ENCODE measurements at places on chromosomes 16 and 17.
A peak's percentile ranks its signal among the peaks of the same experiment; 100 is the strongest.

- no peaks in the 10 kb centered on the region for H3K27me3 ChIP-seq
- H3K4me3 ChIP-seq: peak overlapping the region; percentile 93
- peaks cover 30% of the 10 kb centered on the region for H3K36me3 ChIP-seq
These were observed 5.0 kb upstream of the TLCD2 start for GRCh38 chr17:1714980-1715802.

DNA sequence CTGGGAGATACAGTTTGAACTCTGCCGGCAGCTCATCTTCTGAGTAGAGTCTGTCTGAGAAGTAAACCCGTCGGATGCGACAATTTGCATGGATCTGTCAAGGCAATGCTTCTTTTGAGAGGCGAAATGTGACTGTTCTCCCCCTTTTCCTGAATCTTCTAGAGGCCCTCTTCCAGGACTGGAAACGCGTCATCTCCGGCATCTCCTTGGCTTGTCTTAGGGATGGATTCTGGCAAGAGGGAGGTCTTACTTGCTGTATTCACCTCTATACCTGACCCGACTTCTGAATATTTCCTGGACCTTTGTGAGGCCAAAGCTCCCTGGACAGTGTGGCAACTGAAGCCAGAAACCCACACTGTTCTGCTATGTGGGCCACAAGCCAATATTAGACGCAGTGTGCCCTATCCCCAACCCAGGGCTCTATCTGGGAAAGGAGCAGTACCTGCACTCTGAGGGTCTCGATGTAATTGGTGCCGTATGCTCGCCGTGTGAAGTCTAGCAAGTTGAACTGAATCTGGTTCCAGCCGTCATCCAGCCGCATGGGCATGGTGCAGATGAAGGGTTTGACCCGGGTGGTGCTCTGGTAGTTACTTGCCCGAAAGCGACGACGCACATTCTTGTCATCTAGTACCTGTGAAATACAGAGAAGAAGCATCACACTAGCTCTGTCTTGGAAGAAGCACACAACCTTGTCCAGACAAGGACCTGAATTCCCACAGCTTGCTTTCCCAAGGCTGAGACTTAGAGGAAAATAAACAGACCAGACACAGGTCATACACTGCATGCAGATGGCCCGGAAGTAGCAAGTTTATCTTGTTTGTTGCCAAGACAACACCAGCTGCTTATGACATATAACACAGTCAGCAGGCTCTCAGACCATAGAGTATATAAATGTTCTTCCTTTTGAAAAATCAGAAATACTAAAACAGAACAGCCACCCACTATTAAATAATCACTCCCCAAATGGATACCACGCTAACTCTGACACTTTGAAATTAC, 14.1 kb downstream of the CFAP20 start:
- H3K4me3 ChIP-seq: no peak overlapping the region
- H3K4me1 ChIP-seq: peaks cover 17% of the 10 kb centered on the region
- no peaks in the 10 kb centered on the region for H3K27me3 ChIP-seq
- DNase-seq: peak; percentile 48
- no peak overlapping the region for H3K27ac ChIP-seq
- H3K36me3 ChIP-seq: peaks cover 36% of the 10 kb centered on the region

DNA sequence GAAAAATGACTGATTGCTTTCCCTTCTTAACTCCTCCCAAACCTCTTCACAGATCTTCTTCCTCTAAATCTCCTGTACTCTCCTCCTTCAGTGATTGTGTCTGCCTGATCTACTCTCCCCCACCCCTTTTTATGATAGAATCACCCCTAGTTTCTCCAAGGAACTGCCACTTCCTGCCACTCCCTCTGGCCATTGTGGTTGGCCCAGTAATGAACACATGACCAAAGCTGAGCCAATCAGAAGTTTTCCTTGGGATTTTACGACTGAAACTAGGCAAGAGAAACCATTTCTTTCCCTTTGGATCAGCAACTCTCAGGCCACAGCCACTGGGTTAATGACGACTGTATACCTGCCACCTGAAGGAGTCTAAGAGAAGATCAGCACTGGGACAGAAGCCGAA, 15.9 kb downstream of the IRX3 start:
- no peaks in the 10 kb centered on the region for H3K27me3 ChIP-seq
- H3K4me3 ChIP-seq: no peak overlapping the region

- DNase-seq: no peak
- no peak overlapping the region for H3K4me3 ChIP-seq
- H3K36me3 ChIP-seq: no peaks in the 10 kb centered on the region
- H3K4me1 ChIP-seq: no peaks in the 10 kb centered on the region
These were observed 217.3 kb upstream of the ERCC4 start for GRCh38 chr16:13702614-13703013.

GRCh38 chr17:3910420-3911270, 5.6 kb downstream of the P2RX1 start:
- no peak for DNase-seq
- H3K4me1 ChIP-seq: no peaks in the 10 kb centered on the region
- no peaks in the 10 kb centered on the region for H3K36me3 ChIP-seq
- no peaks in the 10 kb centered on the region for H3K27me3 ChIP-seq
- H3K4me3 ChIP-seq: no peak overlapping the region
- H3K27ac ChIP-seq: no peak overlapping the region

DNA sequence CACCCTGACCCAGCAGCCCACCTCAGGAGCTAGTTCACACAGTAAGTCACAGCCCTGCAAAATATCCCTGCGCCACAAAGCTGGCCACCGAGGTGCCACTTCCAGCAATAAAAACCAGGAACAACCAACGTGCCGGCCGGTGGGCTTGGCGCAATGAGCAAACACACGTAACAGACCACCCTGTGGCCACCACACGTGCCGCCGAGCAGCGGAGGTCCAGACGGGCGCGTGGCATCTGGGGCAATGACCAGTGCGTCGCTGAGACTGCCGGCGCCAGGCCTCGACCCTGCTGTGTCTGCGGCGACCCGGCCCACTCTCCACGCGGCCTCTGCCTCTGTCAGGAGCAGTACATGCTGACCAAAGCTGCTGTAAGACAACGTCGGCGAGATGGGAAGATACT, 31.5 kb downstream of the LMF1 start:
- H3K36me3 ChIP-seq: no peaks in the 10 kb centered on the region
- peak; percentile 27 for DNase-seq
- no peak overlapping the region for H3K4me3 ChIP-seq
- no peak overlapping the region for H3K27ac ChIP-seq

GRCh38 chr17:15145621-15146020, 119.5 kb downstream of the PMP22 start:
- H3K36me3 ChIP-seq: no peaks in the 10 kb centered on the region
- no peak overlapping the region for H3K27ac ChIP-seq
- H3K4me1 ChIP-seq: no peaks in the 10 kb centered on the region
- H3K27me3 ChIP-seq: no peaks in the 10 kb centered on the region

DNA sequence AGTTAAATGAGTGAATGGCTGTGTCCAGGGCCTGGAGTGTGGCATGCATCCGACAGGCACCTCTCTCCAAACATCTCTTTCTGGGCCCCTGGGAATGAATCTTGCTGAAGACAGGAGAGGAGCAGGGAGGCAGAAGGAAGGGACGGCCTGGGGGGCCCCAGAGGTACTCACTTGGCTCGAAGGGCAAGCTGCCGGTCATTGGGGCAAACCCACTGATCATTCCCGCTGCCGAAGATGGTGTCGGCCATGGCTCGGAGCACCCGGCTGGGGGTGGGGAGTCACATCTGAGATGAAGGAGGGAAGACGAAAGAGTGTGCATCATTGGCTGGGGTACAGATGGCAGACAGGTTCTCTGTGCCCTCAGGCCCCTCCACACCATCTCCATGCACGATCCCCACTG, 25.3 kb downstream of the RPH3AL start:
- H3K27me3 ChIP-seq: no peaks in the 10 kb centered on the region
- H3K4me1 ChIP-seq: no peaks in the 10 kb centered on the region
- H3K27ac ChIP-seq: no peak overlapping the region
- H3K4me3 ChIP-seq: no peak overlapping the region
- DNase-seq: peak; percentile 64
- H3K36me3 ChIP-seq: no peaks in the 10 kb centered on the region

- no peak overlapping the region for H3K27ac ChIP-seq
- H3K27me3 ChIP-seq: peaks cover 20% of the 10 kb centered on the region
- no peak overlapping the region for H3K4me3 ChIP-seq
- H3K36me3 ChIP-seq: no peaks in the 10 kb centered on the region
These were observed 12.0 kb downstream of the CA4 start for GRCh38 chr17:60161598-60162330.

DNA sequence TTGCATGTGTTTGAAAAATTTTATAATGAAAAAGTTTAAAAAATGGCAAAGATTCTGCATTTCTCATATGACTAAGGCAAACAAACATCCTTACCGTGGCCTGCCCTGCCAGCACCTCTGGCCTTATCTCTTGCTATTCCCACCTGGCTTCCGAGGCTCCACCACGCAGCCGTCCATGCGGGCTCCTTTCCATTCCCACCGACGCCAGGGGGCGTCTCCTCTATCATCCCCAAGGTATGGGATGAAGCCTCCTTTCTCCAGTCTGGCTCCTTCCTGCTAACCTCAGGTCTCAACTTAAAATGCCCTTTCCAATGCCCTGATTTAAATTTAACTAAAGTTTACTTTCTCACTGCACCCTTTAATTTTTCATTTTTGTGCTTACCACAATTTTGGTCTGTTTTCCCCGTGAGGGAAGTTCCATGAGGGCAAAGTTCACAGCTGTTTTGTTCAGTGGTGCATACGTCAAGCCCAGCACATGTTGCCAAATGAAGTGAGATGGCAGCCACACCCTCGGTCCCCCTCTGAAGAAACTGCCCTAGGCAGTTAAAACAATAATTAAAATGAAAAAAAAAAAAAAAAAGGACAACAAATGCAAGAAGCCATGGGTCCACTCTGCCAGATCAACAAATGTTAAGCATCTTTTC, 13.3 kb upstream of the SDK2 start:
- no peak overlapping the region for H3K4me3 ChIP-seq
- H3K27me3 ChIP-seq: no peaks in the 10 kb centered on the region
- DNase-seq: no peak

DNA sequence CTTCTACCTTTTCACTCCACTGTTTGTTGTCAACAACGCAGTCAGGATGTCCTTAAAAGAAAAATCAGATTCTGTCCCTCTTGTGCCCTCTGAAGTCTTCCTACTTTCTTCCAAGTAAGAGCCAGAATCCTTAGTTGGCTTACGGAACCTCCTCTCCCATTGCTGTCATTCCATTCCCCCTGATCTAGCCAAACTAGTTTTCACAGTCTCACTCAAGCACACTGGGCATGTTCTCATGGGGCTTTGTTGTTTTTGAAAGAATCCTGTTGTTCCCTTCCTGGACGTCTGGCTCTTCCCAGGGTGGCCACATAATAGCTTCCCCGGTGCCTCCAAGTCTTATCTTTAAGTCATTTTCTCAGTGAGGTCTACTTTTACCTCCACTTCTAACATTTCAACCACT, 158.6 kb upstream of the ELAC2 start:
- H3K27ac ChIP-seq: no peak overlapping the region
- H3K36me3 ChIP-seq: no peaks in the 10 kb centered on the region
- no peak for DNase-seq
- no peaks in the 10 kb centered on the region for H3K4me1 ChIP-seq
- no peak overlapping the region for H3K4me3 ChIP-seq
- no peaks in the 10 kb centered on the region for H3K27me3 ChIP-seq

- no peak for DNase-seq
- H3K27me3 ChIP-seq: peaks cover 11% of the 10 kb centered on the region
- no peaks in the 10 kb centered on the region for H3K36me3 ChIP-seq
- no peak overlapping the region for H3K4me3 ChIP-seq
- H3K27ac ChIP-seq: no peak overlapping the region
These were observed 78.6 kb upstream of the ZFHX3 start for GRCh38 chr16:73126525-73126853.

DNA sequence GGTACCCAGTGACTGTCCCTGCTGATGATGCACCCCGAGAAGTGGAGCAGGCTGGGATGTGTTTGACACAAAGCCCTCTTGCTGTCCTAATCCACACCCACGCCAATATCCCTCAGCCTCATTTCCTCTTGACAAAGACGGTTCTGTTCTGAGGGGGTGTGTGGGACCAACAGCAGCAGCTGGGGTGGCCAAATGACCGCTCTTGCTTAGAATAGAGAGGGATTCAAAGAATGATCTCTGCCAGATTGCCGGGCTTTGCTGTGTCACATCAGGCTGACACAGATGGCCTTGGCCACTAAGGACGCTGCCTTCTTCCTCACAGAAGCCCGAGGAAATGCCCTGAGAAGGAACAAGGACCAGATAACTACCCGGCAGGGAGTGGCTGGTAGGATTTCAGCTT, 250.7 kb downstream of the NTN1 start:
- H3K36me3 ChIP-seq: no peaks in the 10 kb centered on the region
- H3K4me1 ChIP-seq: no peaks in the 10 kb centered on the region
- no peak for DNase-seq
- no peak overlapping the region for H3K27ac ChIP-seq

GRCh38 chr16:15053904-15054303, 2.0 kb downstream of the NTAN1 start:
- peaks cover 3% of the 10 kb centered on the region for H3K36me3 ChIP-seq
- H3K27ac ChIP-seq: no peak overlapping the region

DNA sequence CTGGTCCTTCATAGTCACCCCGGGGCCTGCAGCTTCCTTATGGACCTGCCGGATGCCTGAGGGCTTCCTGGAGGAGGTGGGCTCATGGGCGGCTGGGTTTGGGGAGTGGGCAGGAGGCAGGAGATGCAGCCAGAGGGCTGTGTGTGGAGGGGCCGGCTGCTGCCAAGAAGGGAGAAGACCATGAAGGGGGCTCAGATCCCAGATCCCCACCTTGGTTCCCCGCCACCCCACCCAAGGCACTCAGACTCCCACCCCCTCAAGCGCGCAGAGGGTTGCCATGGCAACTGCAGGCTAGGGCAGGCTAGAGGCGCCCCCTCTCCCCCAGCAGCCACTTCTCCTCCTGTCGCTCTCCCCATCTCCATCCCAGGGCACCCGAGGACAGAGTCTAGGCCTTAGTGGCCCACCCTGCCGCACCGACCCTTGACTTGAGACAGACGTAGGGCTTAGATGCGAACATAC, 104.5 kb downstream of the CRLF3 start:
- no peak overlapping the region for H3K27ac ChIP-seq

GRCh38 chr16:55370762-55371482, 46.9 kb downstream of the IRX6 start:
- peak overlapping the region; percentile 12 for H3K4me3 ChIP-seq
- H3K4me1 ChIP-seq: peaks cover 12% of the 10 kb centered on the region
- H3K27ac ChIP-seq: no peak overlapping the region
- no peaks in the 10 kb centered on the region for H3K36me3 ChIP-seq
- peak; percentile 88 for DNase-seq

DNA sequence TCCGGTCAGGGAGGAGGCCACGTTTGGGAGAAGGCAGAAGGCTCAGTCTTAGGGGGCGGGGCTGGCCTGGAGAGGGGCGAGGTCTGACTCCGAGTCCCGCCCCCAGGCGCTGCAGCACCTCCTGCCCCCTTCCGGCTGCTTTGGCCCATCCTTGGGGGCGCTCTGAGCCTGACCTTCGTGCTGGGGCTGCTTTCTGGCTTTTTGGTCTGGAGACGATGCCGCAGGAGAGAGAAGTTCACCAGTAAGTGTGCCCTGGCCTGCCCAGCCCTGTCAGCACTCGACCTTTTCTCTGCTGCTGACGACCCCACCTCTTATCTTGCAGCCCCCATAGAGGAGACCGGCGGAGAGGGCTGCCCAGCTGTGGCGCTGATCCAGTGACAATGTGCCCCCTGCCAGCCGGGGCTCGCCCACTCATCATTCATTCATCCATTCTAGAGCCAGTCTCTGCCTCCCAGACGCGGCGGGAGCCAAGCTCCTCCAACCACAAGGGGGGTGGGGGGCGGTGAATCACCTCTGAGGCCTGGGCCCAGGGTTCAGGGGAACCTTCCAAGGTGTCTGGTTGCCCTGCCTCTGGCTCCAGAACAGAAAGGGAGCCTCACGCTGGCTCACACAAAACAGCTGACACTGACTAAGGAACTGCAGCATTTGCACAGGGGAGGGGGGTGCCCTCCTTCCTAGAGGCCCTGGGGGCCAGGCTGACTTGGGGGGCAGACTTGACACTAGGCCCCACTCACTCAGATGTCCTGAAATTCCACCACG, 1.5 kb downstream of the TNFRSF12A start:
- peak; percentile 98 for DNase-seq
- H3K27me3 ChIP-seq: peaks cover 5% of the 10 kb centered on the region
- H3K4me1 ChIP-seq: peaks cover 20% of the 10 kb centered on the region
- peak overlapping the region; percentile 98 for H3K27ac ChIP-seq
- H3K4me3 ChIP-seq: peak overlapping the region; percentile 94
- H3K36me3 ChIP-seq: peaks cover 23% of the 10 kb centered on the region
